ENCODE measurements at places on chromosomes 1 and 21. TPM values are rescaled to one million over a fixed set of nuclear protein-coding genes. Genes with fewer than 3 reads are reported as not detected.

TSPEAR gene
- 0.62 TPM for polyA plus RNA-seq

COA6 gene
- polyA plus RNA-seq = 34.0 TPM

CFAP107 gene
- 1.5 TPM for polyA plus RNA-seq

TBX15 gene
- polyA plus RNA-seq = 0.49 TPM

NCF2 gene
- polyA plus RNA-seq = 2.6 TPM
